ENCODE measurements at places on chromosomes 7 and 10.

DNA sequence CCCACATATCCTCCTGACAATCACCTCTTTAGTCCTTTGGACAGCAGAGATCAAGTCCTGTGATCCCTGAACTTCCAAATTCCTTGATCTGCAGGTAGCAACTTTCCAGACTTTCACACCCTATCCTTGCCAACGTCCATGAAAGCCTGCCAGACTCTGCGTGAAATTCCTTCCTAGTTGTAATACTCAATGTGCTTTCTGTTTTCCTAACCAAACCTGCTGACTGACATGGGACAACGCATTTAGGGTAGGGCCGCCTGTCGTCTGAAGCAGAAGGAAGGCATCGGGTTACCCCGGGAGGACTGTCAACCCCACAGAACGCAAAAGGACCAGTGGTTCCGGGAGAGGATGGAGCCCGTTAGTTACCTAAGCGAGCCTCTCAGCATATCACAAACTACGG is 23.9 kb downstream of the ITGA8 start:
- no peak for DNase-seq

- DNase-seq, result no peak
These were observed 19.8 kb downstream of the CNTNAP2 start for GRCh38 chr7:146136357-146136875.

DNA sequence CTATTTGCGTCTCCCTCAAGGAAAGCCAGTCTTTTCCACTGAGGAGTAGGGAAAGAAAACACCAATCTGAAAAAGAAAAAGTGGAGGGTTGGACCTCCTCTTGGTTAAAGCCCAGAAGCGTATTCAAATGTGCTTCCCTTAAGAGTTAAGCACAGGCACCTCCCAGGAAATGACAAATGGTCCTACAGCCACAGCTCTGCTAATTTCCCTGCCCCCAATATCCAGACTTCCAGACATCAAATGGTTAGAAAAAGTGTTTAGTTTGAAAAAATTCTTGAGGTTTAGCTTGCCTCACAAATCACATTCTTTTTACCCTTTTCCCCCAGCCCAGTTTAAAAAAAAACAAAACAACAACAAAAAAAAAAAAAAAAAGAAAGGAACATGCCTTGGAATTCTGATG is 19.0 kb upstream of the COL1A2 start:
- DNase-seq, result peak; percentile 90

- peak; percentile 39 for DNase-seq
These were observed 185.6 kb downstream of the ANK3 start for GRCh38 chr10:60203993-60204618.

GRCh38 chr10:113666682-113667252 is 2.9 kb upstream of the NRAP start:
- DNase-seq, result no peak

DNA sequence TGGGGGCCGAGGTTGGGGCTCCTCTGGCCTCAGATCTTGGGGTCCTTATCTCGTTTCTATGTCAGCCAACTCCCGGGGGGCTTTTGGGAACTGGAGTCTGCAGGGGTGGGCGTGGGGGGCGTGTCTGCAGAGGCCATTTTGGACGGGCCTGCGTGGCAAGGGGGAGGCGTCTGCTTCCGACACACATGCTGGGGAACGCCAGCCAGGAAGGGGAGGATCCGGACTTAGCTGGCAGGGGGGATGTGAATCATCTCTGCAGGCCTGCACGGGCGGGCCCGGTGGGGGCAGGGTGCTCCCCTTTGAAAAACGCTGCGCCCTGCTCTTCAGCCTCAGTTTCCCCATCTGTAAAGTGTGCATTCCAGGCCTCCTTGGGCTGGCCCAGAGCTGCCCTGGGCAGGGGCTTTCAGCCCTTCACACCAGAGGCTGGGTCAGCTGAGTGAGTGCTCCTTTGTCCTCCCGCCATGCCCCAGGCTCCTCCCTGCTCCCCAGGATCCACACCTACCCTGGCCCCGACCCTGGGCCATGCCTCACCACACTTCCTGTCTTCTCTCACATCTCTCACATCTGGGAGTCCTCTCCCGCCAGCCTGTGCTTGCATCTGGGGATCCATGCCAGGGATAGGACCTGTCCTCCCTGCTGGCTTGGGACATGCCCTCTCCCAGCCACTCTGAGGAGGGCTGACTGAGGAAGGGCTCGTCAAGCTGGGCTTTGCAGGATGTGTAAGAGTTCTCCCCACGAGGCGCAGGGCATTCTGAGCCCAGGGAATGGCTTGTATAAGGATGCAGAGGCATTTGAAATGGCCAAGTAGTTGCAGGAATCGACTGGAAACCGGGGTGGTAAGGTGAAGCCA is 172.6 kb upstream of the TNRC18 start:
- peak; percentile 94 for DNase-seq

- no peak for DNase-seq
These were observed 91.6 kb downstream of the MYOF start for GRCh38 chr10:93390306-93391090.

DNA sequence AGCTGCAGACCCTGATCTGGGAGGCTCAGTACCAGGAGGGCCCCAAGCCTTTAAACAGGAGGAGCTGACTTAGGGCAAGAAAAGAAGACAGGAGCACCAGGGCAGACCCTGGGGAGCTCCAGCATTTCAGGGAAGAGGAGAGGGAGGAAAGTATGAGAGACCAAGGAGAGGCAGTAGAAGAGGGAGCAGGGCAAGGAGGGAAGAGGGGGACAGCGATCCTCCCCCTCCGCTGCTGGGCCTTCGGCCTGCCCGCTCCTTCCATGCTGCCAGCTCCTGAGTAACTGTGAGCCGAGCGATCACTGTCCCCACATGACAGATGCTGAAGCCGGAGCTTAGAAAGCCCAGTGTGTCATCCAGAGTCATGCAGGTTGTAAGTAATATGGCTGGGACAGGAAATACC is 65.9 kb downstream of the ALOX5 start:
- DNase-seq, result no peak

GRCh38 chr10:33240931-33241330 is 93.5 kb downstream of the NRP1 start:
- no peak for DNase-seq

DNA sequence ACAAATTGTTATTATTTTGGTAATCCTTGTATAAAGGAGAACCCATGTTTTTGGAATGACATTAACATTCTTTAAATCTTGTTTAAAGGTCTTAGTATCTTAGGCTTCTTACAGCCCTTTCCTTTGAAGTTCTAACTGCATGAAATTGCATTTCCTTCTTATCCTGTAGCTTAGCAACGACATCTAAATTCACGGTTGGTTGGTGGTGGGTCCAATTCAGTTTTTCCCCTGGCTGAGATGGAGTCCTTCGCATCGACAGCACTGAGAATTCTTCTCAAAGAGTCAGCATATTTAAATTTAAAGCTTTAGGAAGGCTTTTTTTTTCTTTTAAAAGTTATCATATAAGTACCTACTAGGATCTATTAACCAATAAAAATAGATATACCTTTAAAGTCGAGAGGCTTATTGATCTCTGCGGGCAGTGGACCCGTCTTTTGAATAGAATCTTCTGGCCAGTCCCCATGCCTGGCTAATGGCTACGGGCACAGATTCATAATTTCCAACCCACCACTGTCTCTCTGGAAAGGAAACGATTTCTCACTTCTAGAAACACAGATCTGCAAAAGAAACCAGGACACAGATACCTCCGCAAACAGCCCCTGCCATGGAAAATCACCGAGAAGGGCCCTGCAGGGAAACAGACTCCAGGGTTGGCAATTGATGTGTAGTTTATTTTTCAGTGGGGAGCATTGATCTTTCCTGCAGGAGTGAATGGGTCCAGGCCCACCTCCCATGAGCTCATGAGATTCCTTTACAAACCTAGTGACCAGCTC is 63.4 kb downstream of the RAMP3 start:
- DNase-seq, result no peak

GRCh38 chr7:137834552-137834951 is 12.2 kb downstream of the DGKI start:
- no peak for DNase-seq

- no peak for DNase-seq
These were observed 133.7 kb downstream of the SLC25A13 start for GRCh38 chr7:96188174-96188581.

GRCh38 chr7:112981966-112982365 is 104.7 kb downstream of the GPR85 start:
- no peak for DNase-seq

- DNase-seq, result peak; percentile 13
These were observed 57.4 kb downstream of the NEUROG3 start for GRCh38 chr10:69515699-69516259.

DNA sequence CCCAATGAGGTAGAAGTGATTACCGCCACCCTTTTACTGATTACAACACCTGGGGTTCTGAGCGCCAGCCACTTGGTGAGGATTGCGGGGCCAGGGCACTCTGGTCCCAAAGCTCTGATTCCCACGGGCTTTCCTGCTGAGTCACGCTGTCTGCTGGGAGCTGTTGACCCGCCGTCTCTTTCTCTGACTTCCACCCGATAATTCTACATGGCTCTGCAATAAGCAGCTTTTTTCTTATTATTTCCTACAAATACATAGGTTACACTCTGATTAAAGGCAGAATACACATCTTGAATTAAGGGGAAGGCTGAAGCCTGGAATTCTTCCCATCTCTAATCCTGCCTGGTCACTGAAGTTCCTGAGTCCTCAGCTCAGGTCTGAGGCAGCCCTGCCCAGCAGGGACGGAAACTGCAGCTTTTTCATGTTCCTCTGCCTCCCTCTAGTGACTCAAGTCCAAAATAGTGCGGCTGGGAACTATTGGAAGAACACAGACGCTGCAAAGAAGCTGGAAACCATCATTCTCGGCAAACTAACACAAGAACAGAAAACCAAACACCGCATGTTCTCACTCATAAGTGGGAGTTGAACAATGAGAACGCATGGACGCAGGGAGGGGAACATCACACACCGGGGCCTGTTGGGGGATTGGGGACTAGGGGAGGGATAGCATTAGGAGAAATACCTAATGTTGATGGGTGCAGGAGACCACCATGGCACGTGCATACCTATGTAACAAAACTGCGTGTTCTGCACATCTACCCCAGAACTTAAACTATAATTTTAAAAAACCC is 178.3 kb downstream of the PRKCQ start:
- peak; percentile 85 for DNase-seq

DNA sequence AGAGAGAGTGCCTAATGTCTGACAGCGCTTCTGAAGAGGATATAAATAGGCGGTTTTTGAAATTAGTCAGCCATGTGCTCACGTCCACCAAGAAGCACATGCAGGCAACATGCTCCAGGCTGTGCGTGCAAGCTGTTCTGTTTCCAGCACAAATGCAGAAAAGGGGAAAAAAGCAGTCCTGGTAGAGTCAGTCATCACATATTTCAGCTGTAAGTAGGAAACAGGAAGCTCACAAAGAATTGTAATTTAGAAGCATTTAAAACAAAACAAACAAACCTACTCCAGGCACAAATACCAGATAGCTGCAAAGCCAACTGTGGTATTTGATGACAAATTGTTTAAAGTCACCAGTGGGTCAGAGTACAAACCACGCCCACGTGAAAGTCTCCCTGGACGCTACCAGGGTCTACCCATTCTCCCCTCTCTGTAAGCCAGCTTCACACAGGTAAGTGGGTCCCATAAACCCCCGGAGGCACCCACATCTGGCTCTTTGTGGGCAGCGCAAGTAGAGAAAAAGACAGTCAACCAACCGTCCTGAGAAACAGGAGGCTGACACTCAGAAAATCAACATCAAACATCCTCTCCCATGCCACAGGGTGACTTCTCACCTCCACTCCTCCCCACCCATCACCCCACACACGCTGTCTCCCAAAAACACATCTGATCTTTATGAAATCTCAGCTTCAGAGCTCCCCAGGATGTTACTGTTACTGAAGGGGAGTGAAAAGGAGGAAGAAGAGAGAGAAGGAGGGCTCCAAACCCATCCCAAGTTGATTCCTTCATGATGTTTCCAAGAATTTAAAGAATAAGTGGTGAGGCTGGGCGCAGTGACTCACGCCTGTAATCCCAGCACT is 186.4 kb downstream of the FAM107B start:
- peak; percentile 97 for DNase-seq

DNA sequence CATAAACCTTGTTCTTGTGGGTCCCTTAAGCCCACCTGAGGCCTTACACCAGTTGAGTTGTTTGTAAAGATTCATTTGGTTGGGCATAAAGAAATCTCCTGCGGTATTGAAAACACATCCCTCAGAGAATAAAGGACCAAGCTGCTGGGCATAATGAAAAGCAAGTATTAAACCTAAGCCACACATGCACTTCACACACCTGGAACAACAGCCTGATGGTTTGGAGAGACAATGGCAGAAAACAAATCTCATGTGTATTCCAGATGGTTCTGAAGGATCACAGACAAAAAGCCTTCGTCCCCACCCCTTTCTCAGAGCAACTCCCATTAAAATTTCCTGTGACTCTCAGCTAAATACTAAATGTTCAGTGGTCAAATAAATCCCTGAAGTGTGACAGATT is 44.2 kb downstream of the FEZF1 start:
- no peak for DNase-seq

- DNase-seq, result no peak
These were observed 2.8 kb downstream of the PLA2G12B start for GRCh38 chr10:72951760-72952159.

Measured in amniotic stem cell (primary cell).